ENCODE measurements at places on chromosomes 4 and X.

- no peak for DNase-seq
These were observed 339.9 kb downstream of the MAPK10 start for GRCh38 chr4:86019906-86020305.

- DNase-seq, result no peak
These were observed 53.6 kb downstream of the PABPC4L start for GRCh38 chr4:134147941-134148340.

GRCh38 chr4:188336891-188337290 is 197.7 kb downstream of the TRIML1 start:
- DNase-seq, result no peak

- no peak for DNase-seq
These were observed 17.2 kb upstream of the MYOZ2 start for GRCh38 chr4:119118397-119118796.

GRCh38 chr4:76011018-76011670 is 3.8 kb upstream of the CXCL9 start:
- DNase-seq, result no peak

GRCh38 chr4:62771983-62772557 is 1571.9 kb downstream of the ADGRL3 start:
- DNase-seq, result no peak

DNA sequence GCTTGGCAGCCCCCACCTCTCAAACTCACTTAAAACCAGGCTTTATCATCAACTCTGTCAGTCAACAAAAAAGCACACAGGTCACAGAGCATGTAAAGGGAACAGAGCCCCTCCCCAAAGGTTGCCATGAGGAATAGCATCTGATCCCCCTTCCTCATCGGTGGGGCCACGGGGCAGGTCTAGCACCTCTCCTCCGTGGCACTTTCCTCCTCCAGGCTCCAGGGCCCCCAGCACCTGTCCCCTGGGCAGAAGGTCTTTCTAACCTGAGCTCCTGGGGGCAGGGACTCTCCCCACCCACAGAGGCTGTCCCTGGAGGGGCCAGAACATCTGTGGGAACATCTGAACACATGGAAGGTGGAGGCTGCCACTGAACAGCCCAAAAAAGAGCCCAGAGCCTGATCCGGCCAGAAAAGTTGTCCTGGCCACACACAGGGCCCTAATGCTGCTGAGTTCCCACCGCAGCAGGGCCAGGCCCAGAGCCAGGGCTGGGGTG is 65.7 kb downstream of the ZFYVE28 start:
- DNase-seq, result no peak
